H4 (cell line): ENCODE measurements at places on chromosomes 16 and 17. TPM values are rescaled to one million over a fixed set of nuclear protein-coding genes. Genes with fewer than 3 reads are reported as not detected.

Gene ABCA9
- total RNA-seq: not detected in 2 replicates

Gene TEX19
- 0.68 and 0.72 TPM in 2 replicates for total RNA-seq

Gene OMG
- not detected in 2 replicates for total RNA-seq

Gene COL1A1
- 11.1 and 25.7 TPM in 2 replicates for total RNA-seq

Gene PTX4
- not detected in 2 replicates for total RNA-seq

Gene ABCA5
- total RNA-seq: 2.6 and 2.7 TPM in 2 replicates

Gene GH2
- not detected in 2 replicates for total RNA-seq

Gene PRSS33
- total RNA-seq: 0.10 TPM in 1 of 2 replicates, not detected in the other

Gene OR4D1
- 0.02 TPM in 1 of 2 replicates, not detected in the other for total RNA-seq

Gene TBC1D3E
- not detected in 2 replicates for total RNA-seq

Gene GNAO1
- total RNA-seq: 0.68 and 1.1 TPM in 2 replicates

Gene C16orf90
- total RNA-seq: not detected in 2 replicates

Gene DLX3
- 0.17 TPM in 1 of 2 replicates, not detected in the other for total RNA-seq

Gene SEZ6L2
- total RNA-seq: 6.8 and 10.0 TPM in 2 replicates
